LNCaP clone FGC (cell line): ENCODE measurements at places on chromosomes 1 and 21.

DNA sequence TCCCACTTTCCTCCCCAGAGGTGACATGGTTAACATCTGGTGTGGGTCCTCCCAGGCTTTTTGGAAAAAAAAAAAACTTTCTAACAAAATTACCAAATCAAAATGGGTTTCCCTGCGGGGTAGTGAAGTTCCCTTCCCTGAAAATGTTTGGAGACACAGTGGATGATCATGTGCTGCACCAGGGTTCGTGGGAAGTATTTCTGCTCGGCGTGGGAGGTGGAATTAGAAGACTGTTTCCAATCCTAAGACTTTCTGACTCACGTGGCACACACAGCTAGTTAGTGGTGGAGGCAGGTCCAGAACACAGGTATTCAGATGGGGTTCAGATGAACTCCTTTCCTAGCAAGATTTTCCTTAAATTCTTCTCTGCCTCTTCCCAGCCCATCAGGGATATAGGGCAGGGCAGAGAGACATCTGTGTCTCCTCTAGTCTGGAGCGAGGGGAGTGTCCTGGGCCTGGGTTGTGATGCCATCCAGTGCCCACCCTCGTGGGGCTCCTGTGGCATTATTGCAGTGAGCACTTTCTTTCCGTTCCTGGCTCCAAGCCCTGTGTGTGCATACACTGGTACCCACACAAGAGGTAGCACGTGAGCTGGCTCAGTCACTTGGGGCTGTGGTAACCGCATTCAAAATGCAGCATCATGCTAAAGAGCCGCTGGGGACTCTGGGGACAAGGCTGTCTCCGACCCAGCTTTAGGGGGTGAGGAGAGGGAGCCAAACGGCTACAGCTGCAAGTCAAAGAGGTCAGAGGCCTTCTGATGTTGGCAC, 27.5 kb downstream of the KCNC4 start:
- no peak for DNase-seq

DNA sequence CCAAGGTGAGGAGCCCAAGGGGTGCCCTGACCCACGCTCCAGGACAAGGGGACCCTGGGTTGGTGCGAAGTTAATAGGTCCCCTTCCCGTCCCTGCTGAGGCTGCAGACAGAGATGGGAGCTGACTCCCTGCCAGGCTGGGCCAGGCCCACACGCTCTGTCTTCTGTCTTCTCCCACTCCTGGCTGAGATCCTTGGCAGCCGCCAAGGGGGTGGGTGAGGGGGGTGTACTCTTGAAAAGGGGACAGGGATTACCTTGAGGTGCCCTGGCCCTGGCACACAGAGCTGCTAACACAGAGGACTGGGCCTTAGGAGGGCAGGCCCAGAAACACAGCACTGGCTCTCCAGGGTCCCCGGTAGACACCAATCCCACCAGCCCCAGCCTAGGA, 11.0 kb upstream of the CTRC start:
- DNase-seq: no peak

GRCh38 chr1:4605158-4605557, 49.3 kb upstream of the AJAP1 start:
- no peak for DNase-seq

DNA sequence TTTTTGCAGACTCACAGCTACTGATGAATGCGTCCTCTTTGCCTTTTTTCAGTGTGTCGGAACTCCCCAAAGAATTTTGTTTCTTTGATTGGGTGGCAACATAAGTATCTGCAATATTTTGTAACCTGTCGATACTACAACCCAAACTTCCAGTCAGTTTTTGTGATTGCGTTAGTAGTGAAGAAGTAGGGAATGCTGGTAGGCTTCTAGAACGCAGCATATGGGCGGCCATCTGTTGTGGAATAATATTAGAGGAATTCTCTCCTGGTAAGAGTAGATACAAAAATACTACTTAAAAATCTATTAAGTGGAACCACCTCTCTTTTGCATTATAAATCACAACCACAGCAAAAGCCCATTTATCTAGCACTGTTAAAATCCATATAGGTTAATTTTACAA, 107.4 kb downstream of the LYST start:
- no peak for DNase-seq

DNA sequence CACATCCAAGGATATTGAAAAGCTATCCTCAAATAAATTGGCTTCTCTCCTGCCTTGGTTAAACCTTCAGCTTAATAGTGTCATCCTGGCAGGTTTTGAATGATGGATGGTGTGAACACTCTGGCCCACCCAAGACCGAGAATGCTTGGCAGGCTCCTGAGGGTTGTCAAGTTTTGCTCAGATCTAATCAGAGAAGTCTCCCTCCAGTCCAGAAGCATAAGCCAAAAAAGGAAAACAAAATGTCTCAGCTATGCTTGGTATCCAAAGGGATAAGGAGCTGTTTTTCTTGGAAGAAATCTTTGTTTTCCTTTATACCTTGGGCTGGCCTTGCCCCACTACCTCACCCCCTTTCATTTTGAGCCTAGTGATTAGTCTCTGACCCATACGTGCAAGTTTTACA, 172.7 kb downstream of the CRB1 start:
- DNase-seq: no peak

DNA sequence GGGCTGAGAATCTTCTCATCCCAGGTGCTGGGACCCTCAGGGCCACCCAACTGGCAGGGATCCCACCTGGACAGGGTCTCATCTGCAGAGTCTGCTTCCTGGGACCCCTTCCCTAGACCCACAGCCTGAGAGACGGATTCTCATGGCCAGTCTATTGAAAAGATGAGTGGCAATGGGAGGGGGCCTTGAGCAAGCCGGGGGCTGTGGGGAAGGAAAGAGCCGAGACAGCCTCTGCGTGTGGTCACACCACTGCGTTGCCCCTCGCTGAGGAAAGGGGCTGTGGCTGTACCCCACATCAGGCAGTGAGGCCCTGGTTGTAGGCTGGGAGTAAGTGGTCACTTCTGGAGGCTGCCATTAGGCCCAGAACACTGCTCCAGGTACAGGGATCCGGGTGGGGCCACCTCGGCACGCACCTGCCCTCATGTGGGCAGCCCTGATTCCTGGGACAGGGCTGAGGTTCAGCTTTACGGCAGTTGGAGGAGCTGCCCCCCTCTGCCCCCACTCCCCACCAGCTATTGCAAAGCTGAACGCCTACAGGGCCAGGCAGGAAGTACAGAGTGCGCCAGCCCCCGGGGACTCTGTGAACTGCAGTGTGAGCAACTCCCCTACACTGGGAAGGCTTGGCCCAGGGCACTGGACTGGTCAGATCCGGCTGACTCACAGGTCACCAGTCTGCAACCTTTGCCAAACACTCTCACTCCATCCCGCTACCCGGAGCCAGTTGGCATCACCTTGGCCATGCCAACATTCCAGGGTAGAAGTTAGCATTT, 106.9 kb downstream of the RIPK4 start:
- no peak for DNase-seq

- DNase-seq: no peak
Observed at GRCh38 chr1:223405507-223405906, 12.3 kb downstream of the CCDC185 start.

- no peak for DNase-seq
Observed at GRCh38 chr1:57403201-57403600, 20.7 kb downstream of the DAB1 start.
